ENCODE measurements at places on chromosomes 4 and X. TPM values are rescaled to one million over a fixed set of nuclear protein-coding genes. Genes with fewer than 3 reads are reported as not detected.
A peak's percentile ranks its signal among the peaks of the same experiment; 100 is the strongest.

MEPE gene
- total RNA-seq = not detected

CXCL8 gene
- total RNA-seq = 1.1 TPM

CSAG1 gene
- not detected for total RNA-seq

NBDY gene
- total RNA-seq = 10.5 TPM

NPFFR2 gene
- total RNA-seq = not detected

IL2 gene
- not detected for total RNA-seq

RHOXF2B gene
- not detected for total RNA-seq

SLC7A11 gene
- total RNA-seq = not detected

TRPC3 gene
- total RNA-seq = not detected

GRCh38 chrX:132231587-132231986, 12.3 kb upstream of the RAP2C start:
- no peaks in the 10 kb centered on the region for H3K4me1 ChIP-seq
- no peaks in the 10 kb centered on the region for H3K36me3 ChIP-seq

GRCh38 chrX:15607067-15607466, 6.3 kb upstream of the ACE2 start:
- H3K36me3 ChIP-seq = no peaks in the 10 kb centered on the region
- no peak overlapping the region for H3K4me3 ChIP-seq
- no peak for DNase-seq

DNA sequence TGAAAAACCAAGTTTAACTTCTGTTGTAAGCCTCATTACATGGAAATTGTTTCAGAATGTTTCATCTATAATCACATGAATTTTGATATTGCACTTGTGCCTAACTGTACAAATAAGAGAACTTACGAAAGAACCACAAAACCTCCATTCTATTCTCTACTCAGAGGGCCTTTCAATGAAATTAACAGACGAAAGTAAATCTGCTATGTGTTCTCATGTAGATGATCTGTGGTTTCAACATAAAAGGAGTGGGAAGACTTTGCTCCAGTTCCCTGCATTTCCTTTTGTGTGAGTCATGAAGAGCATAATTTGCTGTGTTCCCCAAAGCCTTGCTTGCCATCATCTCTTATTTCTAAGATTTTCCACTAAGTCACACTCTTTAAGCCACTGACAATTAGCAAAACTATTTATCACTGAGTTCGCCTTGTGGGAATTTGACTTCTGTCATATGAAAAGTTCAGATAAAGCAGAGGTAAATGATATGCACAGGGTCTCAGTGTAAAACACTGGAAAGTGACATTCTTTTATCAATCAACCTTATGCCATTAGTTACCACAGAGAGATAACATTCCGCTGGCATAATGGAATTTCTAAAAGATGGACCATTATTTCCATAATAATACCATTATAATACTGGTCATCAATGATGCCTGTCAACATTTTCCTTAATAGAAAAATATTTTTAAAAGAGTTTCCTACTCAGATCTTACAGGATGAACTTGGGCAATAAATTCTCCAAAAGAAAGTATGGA, 329.8 kb downstream of the NR3C2 start:
- peaks cover 31% of the 10 kb centered on the region for H3K36me3 ChIP-seq
- no peak overlapping the region for H3K4me3 ChIP-seq
- no peaks in the 10 kb centered on the region for H3K27me3 ChIP-seq
- DNase-seq = no peak
- H3K4me1 ChIP-seq = peaks cover 8% of the 10 kb centered on the region

DNA sequence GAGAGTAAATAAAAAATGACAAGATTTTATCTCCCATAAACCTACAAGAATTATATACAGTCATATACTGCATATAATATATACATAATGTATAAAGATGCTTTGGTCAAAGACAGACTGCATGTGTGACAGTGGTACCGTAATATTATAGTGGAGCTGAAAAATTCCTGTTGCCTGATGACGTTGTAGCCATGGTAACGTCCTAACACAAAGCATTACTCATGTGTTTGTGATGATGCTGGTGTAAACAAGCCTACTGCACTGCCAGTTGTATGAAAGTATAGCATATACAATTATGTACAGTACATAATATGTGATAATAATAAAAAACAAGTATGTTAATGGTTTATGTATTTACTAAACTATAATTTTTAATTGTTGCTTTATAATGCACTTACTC, 245.2 kb upstream of the CENPE start:
- H3K27ac ChIP-seq = no peak overlapping the region
- H3K36me3 ChIP-seq = no peaks in the 10 kb centered on the region
- DNase-seq = no peak
- no peak overlapping the region for H3K4me3 ChIP-seq
- no peaks in the 10 kb centered on the region for H3K27me3 ChIP-seq

GRCh38 chr4:112085156-112086035, 59.9 kb upstream of the FAM241A start:
- peaks cover 7% of the 10 kb centered on the region for H3K4me1 ChIP-seq
- H3K27me3 ChIP-seq = no peaks in the 10 kb centered on the region
- H3K4me3 ChIP-seq = no peak overlapping the region
- H3K36me3 ChIP-seq = no peaks in the 10 kb centered on the region
- no peak for DNase-seq
- H3K27ac ChIP-seq = no peak overlapping the region

DNA sequence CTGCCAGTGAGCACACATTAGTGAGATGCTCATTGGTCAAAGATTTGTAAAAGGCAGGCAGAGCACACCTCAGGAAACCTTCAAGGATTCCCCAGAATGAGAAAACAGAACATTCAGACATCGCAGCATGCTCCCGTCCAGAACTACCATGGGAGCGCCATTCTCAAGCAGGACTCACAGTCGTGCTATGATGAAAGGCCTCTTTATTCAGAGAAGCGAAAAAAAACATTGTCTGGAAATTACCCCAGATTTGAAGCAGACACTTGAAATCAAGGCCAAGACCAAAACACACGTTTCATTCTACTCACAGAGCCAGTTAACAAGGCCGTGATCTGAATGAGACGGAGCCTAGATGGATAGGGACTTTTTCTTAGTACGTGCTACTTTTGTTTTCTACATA, 961.8 kb upstream of the TENM3 start:
- H3K27me3 ChIP-seq = no peaks in the 10 kb centered on the region
- no peak overlapping the region for H3K27ac ChIP-seq
- no peak overlapping the region for H3K4me3 ChIP-seq
- H3K4me1 ChIP-seq = no peaks in the 10 kb centered on the region
- no peak for DNase-seq

GRCh38 chr4:114464726-114465272, 133.8 kb upstream of the UGT8 start:
- H3K4me1 ChIP-seq = peaks cover 3% of the 10 kb centered on the region
- H3K27ac ChIP-seq = no peak overlapping the region
- no peaks in the 10 kb centered on the region for H3K27me3 ChIP-seq
- no peak overlapping the region for H3K4me3 ChIP-seq
- no peaks in the 10 kb centered on the region for H3K36me3 ChIP-seq

DNA sequence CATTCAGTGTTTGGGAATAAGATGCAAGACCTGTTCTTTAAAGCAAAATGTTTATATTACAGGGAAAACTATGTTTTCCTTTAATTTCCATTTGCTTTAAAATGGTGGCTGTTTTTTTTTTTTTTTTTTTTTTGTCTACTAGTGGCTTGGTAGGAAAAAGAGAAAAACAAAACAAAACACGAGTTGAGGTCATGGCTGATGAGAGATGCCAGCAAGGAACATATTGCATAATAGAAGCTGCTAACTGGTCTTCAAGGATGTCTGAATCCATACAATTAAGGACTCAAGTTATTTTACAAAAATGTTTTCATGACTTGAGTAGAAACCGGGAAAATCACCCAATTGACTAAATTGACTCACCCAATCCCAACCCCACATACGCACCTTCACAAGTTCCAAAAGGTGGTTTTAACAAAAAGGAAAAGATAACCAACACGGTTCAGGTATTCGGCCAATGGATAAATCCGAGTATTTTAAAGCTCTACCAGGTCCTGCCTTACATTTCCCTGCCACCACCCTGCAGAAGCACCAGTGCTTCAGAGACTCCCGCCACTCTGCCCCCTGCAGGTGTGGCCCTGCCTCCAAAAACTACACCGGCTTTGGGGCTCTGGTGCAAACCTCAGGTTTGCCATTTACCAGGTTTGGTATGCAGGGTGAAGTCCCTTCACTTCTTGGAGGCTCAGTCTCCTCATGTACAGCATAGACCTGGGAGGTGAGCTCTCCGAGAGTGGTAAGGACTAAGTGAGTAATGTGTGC, 27.1 kb downstream of the PIR start:
- H3K4me1 ChIP-seq = no peaks in the 10 kb centered on the region
- DNase-seq = no peak
- H3K36me3 ChIP-seq = no peaks in the 10 kb centered on the region
- H3K27me3 ChIP-seq = no peaks in the 10 kb centered on the region

DNA sequence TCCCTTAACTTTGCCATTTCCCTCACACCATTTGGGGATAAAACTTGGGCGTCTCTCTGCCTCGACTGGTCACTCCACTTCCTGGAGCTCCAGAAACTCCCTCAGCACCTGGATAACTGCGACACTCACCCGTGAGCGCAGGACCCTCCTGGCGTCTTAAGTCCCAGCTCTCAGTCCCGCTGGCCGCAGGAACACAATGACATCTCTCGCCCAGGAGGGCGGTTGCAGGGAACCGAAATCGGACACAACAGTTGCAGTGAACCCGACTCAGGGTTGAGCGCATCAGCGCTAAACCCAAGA, 370.9 kb upstream of the SMIM31 start:
- no peaks in the 10 kb centered on the region for H3K36me3 ChIP-seq
- no peak for DNase-seq
- H3K4me1 ChIP-seq = no peaks in the 10 kb centered on the region
- H3K4me3 ChIP-seq = peak overlapping the region; percentile 25
- H3K27ac ChIP-seq = no peak overlapping the region
- H3K27me3 ChIP-seq = peaks cover 28% of the 10 kb centered on the region

GRCh38 chr4:114087596-114088230, 108.3 kb upstream of the ARSJ start:
- DNase-seq = no peak
- H3K27ac ChIP-seq = no peak overlapping the region
- H3K4me1 ChIP-seq = no peaks in the 10 kb centered on the region
- H3K27me3 ChIP-seq = no peaks in the 10 kb centered on the region
- H3K4me3 ChIP-seq = no peak overlapping the region

GRCh38 chr4:83947830-83948193, 411.9 kb downstream of the GPAT3 start:
- DNase-seq = no peak
- no peak overlapping the region for H3K4me3 ChIP-seq
- no peaks in the 10 kb centered on the region for H3K4me1 ChIP-seq
- no peak overlapping the region for H3K27ac ChIP-seq
- H3K36me3 ChIP-seq = no peaks in the 10 kb centered on the region

- H3K27ac ChIP-seq = peak overlapping the region; percentile 58
- no peaks in the 10 kb centered on the region for H3K27me3 ChIP-seq
- no peak overlapping the region for H3K4me3 ChIP-seq
- DNase-seq = no peak
Measured at GRCh38 chr4:155692361-155692760, 25.7 kb downstream of the GUCY1A1 start.

DNA sequence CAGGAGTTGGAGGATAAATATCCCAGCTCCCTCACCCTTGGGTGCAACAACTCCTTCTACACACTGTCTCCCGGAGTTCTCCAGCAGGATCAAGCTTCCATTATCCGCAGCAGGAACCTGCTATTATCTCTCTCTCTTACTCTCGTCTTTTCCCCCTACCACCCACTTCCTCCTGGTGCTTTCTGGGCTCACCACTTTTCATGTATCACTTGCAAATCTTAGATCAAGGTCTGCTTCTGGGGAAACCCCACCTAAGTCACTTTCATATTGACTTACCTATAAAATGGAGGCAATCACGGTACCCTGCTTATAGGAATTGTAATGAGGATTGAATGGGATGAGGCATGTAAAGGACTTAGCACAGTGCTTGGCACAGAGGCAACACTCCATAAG, 589.5 kb downstream of the BCOR start:
- H3K4me3 ChIP-seq = no peak overlapping the region
- no peaks in the 10 kb centered on the region for H3K36me3 ChIP-seq
- H3K27me3 ChIP-seq = no peaks in the 10 kb centered on the region
- no peak overlapping the region for H3K27ac ChIP-seq
- H3K4me1 ChIP-seq = no peaks in the 10 kb centered on the region
- DNase-seq = no peak

DNA sequence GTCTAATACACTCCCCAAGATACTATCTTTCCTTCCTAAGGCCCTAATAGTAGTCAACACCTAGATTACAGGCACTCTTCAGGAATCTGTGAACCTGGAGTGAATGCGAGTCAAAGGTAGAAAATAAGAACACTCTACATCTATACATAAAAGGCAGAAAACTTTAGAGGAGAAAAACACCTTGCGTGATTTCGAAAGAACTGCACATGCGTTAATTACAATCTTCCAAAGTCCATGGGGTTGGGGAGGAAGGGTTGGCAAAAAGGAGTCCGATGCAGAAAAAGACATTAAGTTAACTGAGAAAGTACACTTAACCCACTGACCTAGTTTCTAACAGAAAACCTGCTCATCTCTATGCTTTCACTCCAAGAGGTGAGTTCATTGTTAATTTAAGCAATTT, 27.3 kb downstream of the KLHL15 start:
- H3K27ac ChIP-seq = no peak overlapping the region
- H3K36me3 ChIP-seq = no peaks in the 10 kb centered on the region
- no peaks in the 10 kb centered on the region for H3K4me1 ChIP-seq
- no peak for DNase-seq
- H3K27me3 ChIP-seq = no peaks in the 10 kb centered on the region
- no peak overlapping the region for H3K4me3 ChIP-seq

- DNase-seq = no peak
- no peak overlapping the region for H3K27ac ChIP-seq
- no peak overlapping the region for H3K4me3 ChIP-seq
- no peaks in the 10 kb centered on the region for H3K4me1 ChIP-seq
Measured at GRCh38 chr4:139781066-139781465, 115.4 kb downstream of the MGST2 start.

DNA sequence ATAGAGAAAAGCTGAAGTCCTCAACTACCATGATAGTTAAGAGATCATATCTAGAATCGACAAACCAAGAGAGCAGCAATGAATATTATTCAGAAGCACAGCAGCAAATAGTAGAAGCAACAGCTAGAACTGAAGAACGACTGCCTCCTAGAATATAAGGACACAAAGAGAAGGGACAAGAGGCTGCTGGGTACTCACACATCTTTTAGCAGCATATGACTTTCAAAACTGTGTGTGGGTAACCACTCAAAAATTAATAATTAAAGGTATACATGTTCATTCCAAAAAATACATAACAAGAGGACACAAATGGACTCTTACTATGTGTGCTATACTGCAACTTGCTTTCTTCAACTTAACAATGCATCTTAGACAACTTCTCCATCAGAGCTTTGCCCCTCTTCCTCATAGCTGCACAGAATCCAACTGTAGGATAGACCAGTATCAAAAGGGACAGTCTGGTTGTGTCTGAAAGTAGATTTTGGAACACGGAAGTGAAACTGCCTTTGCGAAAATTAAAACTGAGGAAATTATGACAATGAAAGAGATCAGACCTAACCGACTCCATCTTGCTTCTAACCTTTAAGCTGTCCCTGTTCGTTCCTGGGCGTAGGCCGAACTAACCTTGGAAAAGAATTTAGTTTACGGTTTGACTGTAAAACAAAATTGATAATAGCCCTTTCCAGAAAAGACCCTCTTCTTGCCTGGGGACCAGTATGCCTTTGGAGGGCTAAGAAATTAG, 125.7 kb downstream of the SH3KBP1 start:
- DNase-seq = no peak
- no peaks in the 10 kb centered on the region for H3K4me1 ChIP-seq
- H3K27ac ChIP-seq = no peak overlapping the region
- H3K27me3 ChIP-seq = no peaks in the 10 kb centered on the region
- H3K4me3 ChIP-seq = no peak overlapping the region
- no peaks in the 10 kb centered on the region for H3K36me3 ChIP-seq
